ENCODE measurements at places on chromosomes 4 and X.

GRCh38 chrX:79466636-79467035 lies 99.5 kb upstream of the ITM2A start:
- no peak for DNase-seq

DNA sequence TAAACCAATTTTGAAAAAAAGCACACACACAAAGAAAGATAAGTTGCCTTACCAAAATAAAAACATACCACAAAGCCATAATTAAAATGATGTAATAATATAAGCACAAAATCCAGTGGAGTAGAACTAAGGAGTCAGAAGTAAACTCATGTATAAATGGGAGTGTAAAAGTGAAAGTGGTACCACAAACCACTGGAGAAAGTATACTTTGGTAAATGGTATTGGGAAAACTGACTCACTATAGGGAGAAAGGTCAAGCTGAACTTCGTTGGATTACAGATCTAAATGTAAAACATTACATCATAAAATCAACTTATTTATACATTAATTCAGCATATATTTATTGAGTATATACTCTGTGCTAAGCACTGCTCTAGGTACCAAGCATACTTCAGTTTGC lies 46.3 kb upstream of the HHIP start:
- DNase-seq = no peak

GRCh38 chr4:38223306-38223705 lies 263.1 kb downstream of the PTTG2 start:
- DNase-seq = no peak

DNA sequence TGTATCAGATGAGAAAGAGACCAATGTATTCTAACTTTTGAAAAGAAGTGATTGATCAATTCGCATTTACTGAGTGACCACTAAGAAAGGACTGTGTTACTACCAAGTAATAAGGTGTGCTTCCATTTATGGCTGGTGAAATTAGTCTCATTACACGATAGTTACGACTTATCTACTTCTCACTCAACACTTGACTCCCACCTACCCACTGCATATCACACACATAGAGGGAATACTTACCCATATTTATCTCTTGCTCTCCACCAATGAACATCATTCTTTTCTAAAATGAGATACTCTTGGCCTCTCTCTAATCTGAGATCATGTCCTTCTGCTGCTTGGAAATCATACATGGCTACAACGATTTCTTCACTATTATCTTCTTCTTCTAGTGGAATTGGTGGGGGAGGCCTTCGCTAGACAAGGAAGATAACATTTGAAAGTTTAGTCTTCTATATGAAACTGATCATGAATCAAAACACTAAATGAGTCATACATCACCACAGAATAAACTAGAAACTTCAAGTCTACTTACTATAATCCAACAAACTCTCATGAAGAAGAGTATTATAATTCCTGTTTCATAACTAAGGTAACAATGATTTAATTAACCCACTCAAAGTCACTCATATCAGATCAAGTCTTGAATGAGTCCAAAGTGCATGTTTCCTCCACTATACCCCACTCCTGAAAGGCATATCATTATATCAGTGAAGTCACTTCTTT lies 33.7 kb upstream of the TXK start:
- no peak for DNase-seq

DNA sequence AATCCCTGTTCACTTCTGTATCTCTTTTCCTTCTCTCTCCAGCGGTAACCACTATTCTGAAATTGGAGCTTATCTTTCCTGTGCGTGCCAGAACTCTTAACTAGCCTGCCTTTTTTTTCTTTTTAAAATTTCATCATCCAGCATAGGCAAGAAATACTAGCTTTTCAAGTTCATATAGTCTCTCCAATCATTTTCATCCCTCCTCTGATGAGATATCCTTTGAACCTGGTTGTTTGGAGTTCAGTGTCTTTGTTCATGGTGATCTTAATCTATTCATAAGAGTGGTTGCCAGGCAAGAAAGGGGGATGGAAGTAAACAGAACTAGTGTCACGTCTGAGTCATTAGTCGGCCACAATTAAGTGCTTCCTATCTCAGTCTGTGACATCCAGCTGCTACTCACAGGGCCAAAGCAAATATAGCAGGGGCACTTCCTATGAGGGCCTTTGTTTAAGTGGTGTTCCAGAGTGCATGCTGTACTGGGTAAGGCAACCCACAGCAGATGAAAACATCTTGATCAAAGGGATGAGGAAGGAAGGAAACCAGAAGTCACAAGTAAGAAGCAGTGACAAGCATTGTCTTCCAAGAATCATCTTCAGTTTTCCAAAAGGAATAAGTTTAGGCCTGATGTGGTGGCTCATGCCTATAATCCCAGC lies 56.4 kb upstream of the XIAP start:
- DNase-seq = peak; percentile 68

Measured in Panc1 (cell line).